ENCODE measurements at places on chromosomes 16 and 17.

DNA sequence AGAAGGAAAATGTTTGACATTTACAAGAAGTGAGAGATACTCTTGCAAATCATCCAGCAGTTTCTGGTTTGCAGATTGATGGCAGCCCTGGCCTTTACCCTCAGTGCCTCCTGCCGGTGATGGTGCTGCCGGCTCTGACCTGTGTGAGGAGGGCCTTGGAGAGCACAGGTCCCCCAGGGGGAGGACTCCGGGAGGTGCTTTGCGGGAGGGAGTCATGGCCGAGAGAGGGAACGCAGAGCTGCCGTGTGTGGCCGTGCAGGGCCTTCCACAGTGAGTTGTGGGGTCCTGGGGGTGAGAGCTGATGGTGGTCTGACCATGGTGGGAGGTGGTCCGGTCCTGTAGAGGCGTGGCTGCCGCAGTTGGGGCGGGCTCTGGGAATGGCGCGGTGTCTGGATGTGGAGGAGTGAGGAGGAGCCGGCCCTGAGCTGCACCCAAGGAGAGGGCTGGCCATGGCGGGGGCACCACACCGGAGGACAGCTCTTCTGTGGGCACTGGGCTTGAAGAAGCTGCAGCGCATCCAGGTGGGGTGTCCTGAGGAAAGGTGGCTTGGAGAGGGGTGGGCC, 28.0 kb upstream of the ZNF750 start:
- no peak for DNase-seq

GRCh38 chr17:39225959-39226683, 376 bp upstream of the STAC2 start:
- no peak for DNase-seq

GRCh38 chr16:21611556-21612384, 12.4 kb downstream of the METTL9 start:
- DNase-seq: no peak

DNA sequence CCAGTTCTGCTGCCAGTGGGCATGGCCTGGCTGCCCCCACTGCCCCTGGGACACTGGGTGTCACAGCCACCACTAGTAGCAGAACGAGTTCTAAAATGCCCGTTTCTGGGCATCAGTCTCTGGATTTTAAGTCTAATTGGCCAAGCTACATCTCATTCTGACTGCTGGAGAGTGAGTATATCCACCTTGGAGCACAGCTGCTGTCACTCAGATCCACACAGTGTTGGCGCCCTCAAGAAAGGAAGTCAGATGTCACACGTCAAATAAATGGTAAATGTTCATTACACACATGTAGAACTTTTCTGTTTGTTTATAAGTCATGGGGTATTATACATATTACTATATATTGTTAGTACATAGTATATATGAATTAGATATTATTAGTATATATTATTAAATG, 19.4 kb downstream of the GNGT2 start:
- DNase-seq: no peak

GRCh38 chr16:79451196-79451816, 149.2 kb downstream of the MAF start:
- no peak for DNase-seq

Measured in HFFc6 (cell line).